ENCODE measurements at places on chromosomes 3 and 15.

GRCh38 chr15:46703871-46704637 is 1013.3 kb upstream of the SEMA6D start:
- no peak for DNase-seq

DNA sequence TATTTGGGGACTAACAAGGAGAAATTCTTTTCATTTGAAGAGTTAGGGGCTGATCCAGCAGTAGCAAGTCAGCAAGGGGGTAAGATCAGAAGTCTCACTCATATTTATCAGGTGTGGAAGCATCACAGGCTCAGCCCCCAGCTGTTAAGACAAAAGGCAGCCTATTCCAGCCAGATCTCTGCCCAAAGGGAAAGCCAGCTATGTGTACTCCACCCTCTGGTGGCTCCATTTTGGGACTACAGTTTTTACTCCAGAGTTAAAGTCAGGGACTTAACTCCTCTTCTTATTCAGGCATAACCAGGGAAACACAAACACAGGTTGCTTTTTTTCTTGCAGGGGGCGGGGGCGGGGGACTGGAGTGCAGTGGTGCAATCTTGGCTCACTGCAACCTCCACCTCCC is 19.2 kb downstream of the UBP1 start:
- DNase-seq = no peak

- DNase-seq = no peak
These were observed 97.2 kb upstream of the FLNB start for GRCh38 chr3:57910990-57911389.

GRCh38 chr15:58515807-58516206 is 84.0 kb downstream of the LIPC start:
- no peak for DNase-seq

DNA sequence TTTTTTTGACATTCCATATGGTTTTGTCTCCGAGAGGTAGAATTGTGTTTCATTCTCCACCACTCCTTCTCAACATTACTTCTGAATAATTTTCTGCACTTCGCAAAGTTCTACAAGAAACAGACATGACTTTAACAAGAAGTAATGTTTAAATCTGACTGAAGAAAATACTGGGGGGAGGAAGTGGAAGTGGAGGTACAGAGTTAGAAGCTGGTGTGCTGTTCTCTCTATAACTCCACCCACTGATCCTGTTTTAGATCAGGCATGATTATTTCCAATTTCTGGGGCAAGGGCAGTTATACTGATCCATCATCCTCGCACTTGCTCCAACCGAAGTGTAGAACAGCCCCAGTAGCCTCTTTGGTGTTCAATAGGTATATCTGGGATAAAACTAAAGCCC is 9.2 kb upstream of the MCCC1 start:
- DNase-seq = no peak

DNA sequence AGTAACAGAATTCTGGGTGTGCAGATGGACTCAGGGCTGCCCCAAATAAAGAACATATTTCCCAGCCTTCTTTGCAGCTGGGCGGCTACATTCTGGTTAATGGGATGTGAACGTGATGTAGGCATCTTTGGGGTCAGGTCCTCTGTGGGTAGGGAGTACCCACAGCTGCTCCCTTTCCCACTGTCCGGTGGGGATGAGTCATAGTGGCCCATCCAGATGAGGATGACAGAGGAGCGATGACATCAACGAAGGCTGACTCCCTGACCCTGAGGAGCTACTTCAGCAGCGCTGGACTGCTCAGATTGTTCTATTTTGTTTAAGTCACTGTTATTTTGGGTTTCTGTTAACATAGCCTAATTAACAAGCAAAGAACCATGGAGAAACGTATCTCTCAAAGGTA is 38.0 kb downstream of the SRPRB start:
- no peak for DNase-seq

Measured in NCI-H1417 treated with DMSO at 0.1 percent for 48 hours (cell line).